ENCODE measurements at places on chromosomes 2 and 18. TPM values are rescaled to one million over a fixed set of nuclear protein-coding genes. Genes with fewer than 3 reads are reported as not detected.

DNA sequence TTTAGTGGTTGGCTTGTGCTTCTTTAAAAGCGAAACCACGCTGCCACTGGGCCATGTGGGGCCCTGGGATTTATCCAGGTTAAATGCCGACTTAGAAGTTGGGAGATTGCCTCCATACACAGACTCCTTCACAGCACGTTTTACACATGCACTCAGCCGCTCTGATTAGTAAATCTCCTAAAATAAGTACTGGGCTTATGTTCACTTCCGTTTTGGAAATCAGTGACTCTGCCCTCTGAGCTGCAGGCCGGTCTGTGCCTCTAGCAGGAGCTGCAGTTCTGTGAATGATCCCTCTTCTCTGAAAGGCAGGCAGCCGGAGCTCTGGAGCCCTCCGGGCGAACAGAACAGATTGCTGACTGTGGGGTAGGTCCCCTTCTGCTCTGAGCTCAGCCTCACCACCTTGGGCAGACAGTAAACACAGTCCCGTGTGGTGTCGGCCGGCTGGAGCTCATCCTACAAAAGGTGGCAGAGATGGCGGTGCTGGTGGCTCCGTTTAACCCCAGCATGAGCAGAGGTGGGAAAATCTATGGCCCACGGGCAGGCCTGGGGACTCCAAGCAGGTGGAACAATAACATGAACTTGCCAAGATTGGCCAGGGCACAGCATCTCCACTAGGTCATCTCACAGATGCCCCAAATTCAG lies 9.8 kb upstream of the RAB17 start:
- no peaks in the 10 kb centered on the region for H3K36me3 ChIP-seq
- peaks cover 54% of the 10 kb centered on the region for H3K27me3 ChIP-seq
- H3K4me3 ChIP-seq = no peak overlapping the region

DNA sequence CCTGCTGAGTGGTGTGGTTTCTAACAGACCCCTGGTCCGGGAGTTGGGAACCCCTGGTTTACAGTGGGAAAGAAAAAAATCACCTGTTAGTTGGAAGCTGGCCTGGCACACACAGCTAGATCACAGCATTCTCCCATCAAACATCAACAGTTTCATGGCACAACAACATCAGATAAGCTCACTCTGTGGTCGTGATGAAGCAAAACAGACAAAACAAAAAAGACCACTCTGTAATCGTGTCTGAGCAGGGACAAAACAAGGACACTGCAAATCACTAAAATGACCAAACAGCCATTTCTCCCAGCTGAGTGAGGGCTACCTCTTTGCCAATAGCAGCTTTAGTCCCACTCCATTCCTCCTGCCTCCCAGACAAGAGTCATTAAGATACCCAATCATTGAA lies 9.0 kb upstream of the IMPACT start:
- H3K4me1 ChIP-seq = peaks cover 9% of the 10 kb centered on the region
- no peaks in the 10 kb centered on the region for H3K27me3 ChIP-seq
- no peak overlapping the region for H3K27ac ChIP-seq
- H3K36me3 ChIP-seq = no peaks in the 10 kb centered on the region
- DNase-seq = no peak

DNA sequence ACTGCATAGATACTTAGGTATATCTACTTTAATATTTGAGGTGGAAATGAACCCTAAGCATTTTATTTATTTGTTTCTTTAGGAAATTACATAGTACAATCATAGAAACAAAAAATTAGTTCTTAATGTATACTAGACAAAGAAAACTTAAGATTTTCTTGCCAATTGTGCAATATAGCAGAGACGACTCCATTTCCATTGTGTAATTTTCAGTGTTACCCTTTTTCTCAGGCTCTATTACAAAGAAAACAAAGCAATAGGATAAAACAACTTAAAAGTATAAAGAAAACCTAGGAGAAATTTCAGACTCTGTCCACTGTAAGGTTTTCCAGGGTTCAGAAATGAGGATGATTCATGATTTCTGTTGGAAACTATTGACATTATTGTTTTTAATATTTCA lies 89.0 kb upstream of the SERTAD2 start:
- H3K4me1 ChIP-seq = no peaks in the 10 kb centered on the region
- DNase-seq = no peak
- H3K4me3 ChIP-seq = no peak overlapping the region
- H3K27ac ChIP-seq = no peak overlapping the region

- H3K4me1 ChIP-seq = peaks cover 15% of the 10 kb centered on the region
- no peak overlapping the region for H3K4me3 ChIP-seq
- H3K27ac ChIP-seq = no peak overlapping the region
- H3K36me3 ChIP-seq = peaks cover 3% of the 10 kb centered on the region
- H3K27me3 ChIP-seq = peaks cover 15% of the 10 kb centered on the region
- no peak for DNase-seq
These were observed 252.3 kb downstream of the CYRIA start for GRCh38 chr2:16413285-16413684.

GRCh38 chr18:24021505-24021904 lies 7.0 kb downstream of the TTC39C start:
- H3K27ac ChIP-seq = no peak overlapping the region
- no peak overlapping the region for H3K4me3 ChIP-seq
- DNase-seq = no peak

- H3K27ac ChIP-seq = peak overlapping the region; percentile 96
- peaks cover 22% of the 10 kb centered on the region for H3K36me3 ChIP-seq
These were observed 786 bp upstream of the ZFP36L2 start for GRCh38 chr2:43226955-43227829.

- DNase-seq = no peak
- peaks cover 18% of the 10 kb centered on the region for H3K4me1 ChIP-seq
- H3K4me3 ChIP-seq = no peak overlapping the region
These were observed 6.8 kb downstream of the ASXL3 start for GRCh38 chr18:33584548-33585430.

DNA sequence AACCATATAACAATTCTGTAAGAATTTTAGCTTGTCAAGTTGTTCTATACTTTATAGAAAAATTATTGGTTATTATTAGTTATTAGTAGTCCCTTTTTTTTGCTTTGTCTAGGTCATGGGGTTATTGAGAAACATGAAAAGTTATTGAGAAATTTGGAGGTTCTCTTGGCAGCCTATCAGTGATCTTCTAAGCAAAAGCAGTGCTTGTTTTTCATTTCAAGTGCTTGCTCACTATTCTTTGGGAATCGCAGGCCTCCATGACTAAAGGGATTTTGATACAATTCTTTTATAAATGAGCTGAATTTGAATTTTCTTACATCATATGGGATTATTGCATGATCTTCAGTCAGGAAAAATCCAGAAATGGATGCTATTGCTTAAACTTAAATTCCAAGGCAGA lies 25.8 kb downstream of the PLEKHA3 start:
- no peaks in the 10 kb centered on the region for H3K27me3 ChIP-seq
- H3K27ac ChIP-seq = no peak overlapping the region
- H3K4me3 ChIP-seq = no peak overlapping the region
- no peak for DNase-seq
- peaks cover 7% of the 10 kb centered on the region for H3K36me3 ChIP-seq
- peaks cover 1% of the 10 kb centered on the region for H3K4me1 ChIP-seq

GALR1 gene
- total RNA-seq = 4.0 TPM

BOLA3 gene
- 24.8 TPM for total RNA-seq

CTDSP1 gene
- 102 TPM for total RNA-seq

MOCOS gene
- 2.0 TPM for total RNA-seq

SULT1C4 gene
- 35.5 TPM for total RNA-seq

CYTIP gene
- 0.14 TPM for total RNA-seq

All from progenitor cell of endocrine pancreas (in vitro differentiated cells).